ENCODE measurements at places on chromosomes 16 and 17.

GRCh38 chr16:56617212-56618085 lies 8.1 kb upstream of the MT1E start:
- DNase-seq, result peak; percentile 87

DNA sequence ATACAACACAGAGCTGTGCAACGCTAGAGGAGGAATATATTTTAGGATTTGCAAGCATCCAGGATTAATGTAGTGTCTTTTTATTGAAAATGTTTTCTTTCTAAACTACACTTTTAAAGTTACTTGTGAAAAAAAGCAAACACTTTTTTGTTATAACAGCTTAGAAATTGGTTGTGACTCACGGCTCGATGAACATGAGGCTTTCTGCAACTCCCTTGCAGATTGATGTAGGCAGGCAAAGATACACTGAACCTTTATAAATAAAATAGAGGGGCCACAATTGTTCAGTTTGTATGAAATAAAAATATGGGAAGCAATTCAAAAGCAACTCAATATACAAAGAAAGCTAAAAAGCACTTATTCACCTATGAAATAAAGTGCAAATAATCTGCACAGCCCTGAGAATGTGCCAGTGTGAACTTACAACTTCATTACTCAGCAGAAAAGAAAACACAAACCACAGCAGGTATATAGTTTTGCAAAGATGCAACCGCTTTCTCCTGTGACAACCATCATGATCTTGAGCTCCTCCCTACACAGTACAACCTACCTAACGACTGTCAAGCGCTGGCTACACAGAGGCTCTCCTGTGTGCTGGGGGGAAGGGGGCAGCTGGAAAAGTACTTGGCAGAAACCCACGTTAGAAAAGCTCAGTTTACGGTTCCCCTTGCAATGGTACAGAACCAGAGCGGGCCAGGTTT lies 948 bp downstream of the LUC7L start:
- DNase-seq, result no peak

GRCh38 chr16:70482624-70483023 lies 28.2 kb downstream of the FCSK start:
- no peak for DNase-seq

- DNase-seq, result peak; percentile 53
Measured at GRCh38 chr17:58120195-58120822, 27.9 kb upstream of the OR4D1 start.

GRCh38 chr17:81457401-81457800 lies 55.2 kb downstream of the ACTG1 start:
- DNase-seq, result no peak

- DNase-seq, result no peak
Measured at GRCh38 chr16:24523569-24523968, 15.8 kb upstream of the RBBP6 start.

GRCh38 chr17:28744104-28744971 lies 527 bp downstream of the TRAF4 start:
- peak; percentile 57 for DNase-seq

DNA sequence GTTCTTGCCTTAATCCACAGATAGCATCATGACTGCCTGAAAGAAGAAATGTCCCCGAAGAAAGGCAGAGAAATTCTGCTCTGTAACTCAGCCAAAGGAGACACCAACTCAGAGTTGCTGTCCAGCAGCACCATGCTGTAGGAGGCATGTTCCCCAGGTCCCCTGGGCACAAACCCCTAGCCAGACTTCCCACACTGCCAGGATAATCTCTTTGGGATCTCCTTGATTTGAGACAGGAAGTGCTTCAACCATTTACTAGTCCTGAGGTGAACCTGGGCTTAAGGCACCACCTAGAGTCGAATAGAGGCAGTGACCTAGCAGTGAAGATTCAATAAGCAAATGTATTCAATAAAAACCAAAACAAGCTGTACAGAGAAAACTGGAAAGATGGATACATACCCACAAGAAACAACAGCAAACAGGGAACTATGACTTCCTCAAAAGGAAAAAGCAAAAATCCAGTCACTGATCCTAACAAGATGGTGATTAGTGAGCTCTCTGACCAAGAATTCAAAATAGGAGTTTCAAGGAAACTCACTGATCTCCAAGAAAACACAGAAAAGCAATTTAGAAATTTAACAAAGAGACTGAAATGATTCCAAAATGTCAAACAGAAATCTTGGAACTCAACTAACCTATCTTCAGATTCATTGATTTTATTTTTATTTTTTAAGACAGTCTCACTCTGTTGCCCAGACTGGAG lies 5.7 kb downstream of the OR4D2 start:
- DNase-seq, result no peak

GRCh38 chr17:33390479-33391176 lies 97.5 kb upstream of the ASIC2 start:
- DNase-seq, result no peak

- no peak for DNase-seq
Measured at GRCh38 chr16:31352376-31353115, 2.4 kb upstream of the ITGAX start.

DNA sequence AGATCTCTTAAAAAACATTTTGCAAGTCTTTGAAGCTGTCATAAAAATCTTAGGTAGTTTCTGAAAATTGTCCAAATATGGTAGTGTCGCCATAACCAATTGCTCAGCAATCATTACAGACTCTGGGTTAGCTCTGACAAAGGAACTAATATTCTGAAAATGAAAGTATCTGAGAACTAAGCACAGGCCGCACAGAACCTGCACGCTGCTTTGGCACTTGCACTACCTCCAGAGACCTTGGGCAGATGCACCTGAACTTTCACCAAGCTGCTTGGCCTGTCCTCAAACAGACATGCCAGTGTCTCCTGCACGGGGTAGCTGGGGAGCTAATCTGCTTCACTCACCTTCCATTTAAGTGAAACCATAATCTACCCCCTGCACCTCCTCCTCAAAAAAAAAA lies 317.0 kb downstream of the MAF start:
- no peak for DNase-seq

GRCh38 chr17:82213251-82214011 lies 789 bp upstream of the CCDC57 start:
- no peak for DNase-seq

GRCh38 chr16:53098526-53099317 lies 43.9 kb downstream of the CHD9 start:
- peak; percentile 83 for DNase-seq
